ENCODE measurements at places on chromosomes 3 and 15.

- DNase-seq, result no peak
- H3K4me3 ChIP-seq, result no peak overlapping the region
- peaks cover 7% of the 10 kb centered on the region for H3K4me1 ChIP-seq
- peaks cover 12% of the 10 kb centered on the region for H3K36me3 ChIP-seq
- no peak overlapping the region for H3K27ac ChIP-seq
Measured at GRCh38 chr3:17047894-17048293, 163.1 kb downstream of the PLCL2 start.

GRCh38 chr3:128969993-128970739 is 23.7 kb downstream of the CFAP92 start:
- H3K4me3 ChIP-seq, result no peak overlapping the region
- peaks cover 28% of the 10 kb centered on the region for H3K4me1 ChIP-seq
- H3K27ac ChIP-seq, result peak overlapping the region; percentile 77
- peak; percentile 29 for DNase-seq

DNA sequence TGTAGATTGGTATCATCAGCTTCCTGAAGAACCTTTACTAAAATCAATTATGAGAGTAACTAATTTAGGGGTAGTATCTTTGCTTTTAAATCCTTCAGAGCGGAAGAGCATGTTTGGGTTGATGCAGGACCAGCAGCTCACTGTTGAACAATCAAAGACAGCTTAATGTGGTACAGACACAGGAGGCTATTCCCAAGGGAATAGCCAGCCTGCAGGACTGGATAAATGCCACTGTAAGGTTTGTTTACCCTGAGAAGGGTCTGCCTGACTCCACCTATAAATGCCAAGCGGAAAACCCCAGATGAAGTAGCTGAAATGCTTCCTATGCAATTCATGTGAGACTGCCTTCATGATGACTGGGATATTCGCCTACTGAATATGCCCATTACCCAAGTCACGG is 16.0 kb upstream of the STAC start:
- no peaks in the 10 kb centered on the region for H3K27me3 ChIP-seq
- H3K4me3 ChIP-seq, result no peak overlapping the region
- no peaks in the 10 kb centered on the region for H3K4me1 ChIP-seq
- no peak for DNase-seq

DNA sequence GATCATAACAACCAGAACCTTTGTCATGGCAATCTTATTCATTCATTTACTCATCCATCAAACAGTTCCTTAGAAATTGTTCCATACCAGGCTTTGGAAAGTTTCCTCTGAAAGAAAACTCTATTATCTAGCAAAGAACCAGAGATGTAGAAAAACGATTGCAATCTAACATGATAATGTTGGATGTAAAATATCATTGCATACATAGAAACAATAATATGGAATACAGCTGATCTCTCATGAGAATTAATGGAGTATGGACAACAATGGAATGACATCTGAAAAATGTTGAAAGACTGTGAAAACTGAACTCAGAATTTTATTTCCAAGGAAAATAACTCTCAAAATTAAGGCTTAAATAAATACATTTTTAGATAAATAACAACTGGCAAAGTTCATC is 665.4 kb downstream of the NLGN1 start:
- no peaks in the 10 kb centered on the region for H3K4me1 ChIP-seq
- DNase-seq, result no peak
- H3K36me3 ChIP-seq, result no peaks in the 10 kb centered on the region
- H3K27me3 ChIP-seq, result no peaks in the 10 kb centered on the region

- no peak overlapping the region for H3K4me3 ChIP-seq
- no peaks in the 10 kb centered on the region for H3K4me1 ChIP-seq
- DNase-seq, result no peak
- no peak overlapping the region for H3K27ac ChIP-seq
- peaks cover under 1% of the 10 kb centered on the region for H3K27me3 ChIP-seq
- no peaks in the 10 kb centered on the region for H3K36me3 ChIP-seq
Measured at GRCh38 chr3:183131735-183132134, 30.8 kb downstream of the LAMP3 start.

DNA sequence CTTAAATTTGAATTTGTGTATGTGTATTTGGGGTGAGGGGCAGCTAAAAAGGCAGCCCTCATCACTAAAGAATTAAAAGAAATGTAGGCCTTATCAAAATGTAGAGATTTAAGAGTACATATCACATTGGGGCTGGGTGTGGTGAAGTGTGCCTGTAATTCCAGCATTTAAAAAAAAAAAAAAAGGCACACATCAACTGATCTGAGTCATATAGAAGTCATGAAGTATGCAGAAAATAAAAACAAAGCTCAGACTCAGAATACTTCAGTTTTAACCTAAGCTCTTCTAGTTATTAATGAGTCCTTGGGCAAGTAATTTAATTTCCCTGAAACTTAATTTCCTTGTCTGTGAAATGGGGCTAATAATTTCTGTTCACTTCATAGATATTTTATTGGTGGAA is 31.6 kb downstream of the SLC24A1 start:
- no peaks in the 10 kb centered on the region for H3K27me3 ChIP-seq
- no peak overlapping the region for H3K4me3 ChIP-seq
- no peak overlapping the region for H3K27ac ChIP-seq
- DNase-seq, result no peak
- no peaks in the 10 kb centered on the region for H3K36me3 ChIP-seq

GRCh38 chr15:99565299-99566156 is at the start of gene MEF2A:
Gene MEF2A, plus strand, starts transcription at chr15:99565984. Its CDS starts 67,136 bp downstream, at chr15:99633120.
- H3K4me1 ChIP-seq, result peaks cover 42% of the 10 kb centered on the region
- peak within 1 kb of the TSS; percentile 99 for H3K27ac ChIP-seq
- no peaks in the 10 kb centered on the region for H3K36me3 ChIP-seq
- peak; percentile 96 for DNase-seq

All from heart right ventricle (tissue), 16 donors.